Iris pigment epithelial cell (primary cell): ENCODE measurements at places on chromosomes 12 and 14.
A peak's percentile ranks its signal among the peaks of the same experiment; 100 is the strongest.

- peak; percentile 21 for DNase-seq
Measured at GRCh38 chr12:80222261-80222660, 122.9 kb downstream of the OTOGL start.

DNA sequence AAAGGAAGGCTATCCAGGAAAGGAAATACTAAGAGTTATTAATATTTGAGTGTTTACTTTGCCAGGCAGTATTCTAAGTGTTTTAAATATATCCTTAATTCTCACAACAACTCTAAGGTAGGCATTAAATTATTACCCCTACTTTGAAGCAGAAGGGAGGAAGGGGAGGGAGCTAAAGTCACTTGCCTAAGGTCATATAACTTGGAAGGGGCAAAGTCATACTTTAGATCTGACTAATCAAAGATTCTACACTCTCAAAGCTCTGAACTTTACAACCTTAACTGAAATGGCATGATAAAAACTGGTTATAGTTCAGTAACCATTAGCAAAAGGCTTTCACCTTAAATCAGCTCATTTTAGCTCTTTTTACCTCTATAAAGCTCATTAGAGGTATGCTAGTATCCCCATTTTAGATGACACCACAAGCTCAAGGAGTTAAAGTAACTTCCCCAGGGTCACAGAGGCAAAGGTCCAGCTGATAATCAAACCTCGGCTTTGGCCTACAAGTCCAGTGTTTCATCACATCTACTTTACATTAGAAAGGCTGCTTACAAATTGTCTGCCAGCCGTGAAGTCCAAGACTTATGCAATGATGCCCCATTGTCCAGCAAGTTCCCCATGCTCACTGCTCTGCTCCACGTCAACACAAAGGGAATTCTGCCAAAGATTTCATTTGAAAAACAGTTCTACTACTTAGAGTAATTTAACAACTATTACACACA, 223.9 kb downstream of the MED13L start:
- DNase-seq = peak; percentile 93

- DNase-seq = no peak
Measured at GRCh38 chr14:36503771-36504741, 16.0 kb downstream of the NKX2-1 start.

GRCh38 chr12:119151445-119152026, 27.2 kb upstream of the HSPB8 start:
- peak; percentile 3 for DNase-seq

GRCh38 chr14:22190411-22191191, 398.4 kb downstream of the DAD1 start:
- peak; percentile 83 for DNase-seq
